Foreskin keratinocyte (primary cell): ENCODE measurements at places on chromosomes 5 and 9.

DNA sequence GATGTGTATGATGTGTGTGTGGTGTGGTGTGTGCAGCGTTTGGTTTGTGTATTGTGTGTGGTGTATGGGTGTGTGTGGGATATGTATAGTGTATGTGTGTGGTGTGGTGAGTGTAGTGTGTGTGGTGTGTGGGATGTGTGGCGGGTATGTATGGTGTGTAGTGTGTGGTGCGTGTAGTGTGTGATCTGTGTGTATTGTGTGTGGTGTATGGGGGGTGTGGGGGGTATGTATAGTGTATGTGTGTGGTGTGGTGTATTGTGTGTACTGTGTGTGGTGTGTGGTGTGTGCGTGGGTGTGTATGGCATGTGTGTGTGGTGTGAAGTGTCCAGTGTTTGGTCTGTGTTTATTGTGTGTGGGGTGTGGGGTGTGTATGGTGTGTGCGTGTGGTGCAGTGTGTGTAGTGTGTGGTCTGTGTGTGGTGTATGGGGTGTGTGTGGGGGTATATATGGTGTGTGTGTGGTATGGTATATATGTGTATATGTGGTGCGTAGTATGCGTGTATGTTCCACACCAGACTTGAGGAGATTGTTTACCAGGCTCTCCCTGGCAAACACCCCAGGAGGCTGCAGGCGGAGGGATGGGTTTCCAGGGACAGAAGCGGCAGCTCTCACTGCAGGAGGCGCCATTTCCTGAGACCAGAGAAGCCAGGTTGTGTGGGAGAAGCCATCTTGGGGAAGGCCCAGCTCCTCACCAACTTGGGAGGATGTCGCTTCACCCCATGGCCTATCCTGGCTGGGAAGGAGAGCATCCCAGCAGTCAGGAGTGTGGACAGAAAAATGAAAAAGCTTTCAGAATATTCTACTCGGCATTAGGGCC, 138.1 kb downstream of the NXNL2 start:
- no peak for DNase-seq

GRCh38 chr5:178382754-178383164, 150.2 kb upstream of the PHYKPL start:
- no peak for DNase-seq

- peak; percentile 41 for DNase-seq
Observed at GRCh38 chr9:98989036-98990000, 45.6 kb downstream of the COL15A1 start.

GRCh38 chr5:1388383-1388967, 43.6 kb upstream of the CLPTM1L start:
- DNase-seq: no peak

GRCh38 chr9:107784235-107784958, 294.8 kb upstream of the KLF4 start:
- DNase-seq: peak; percentile 13

DNA sequence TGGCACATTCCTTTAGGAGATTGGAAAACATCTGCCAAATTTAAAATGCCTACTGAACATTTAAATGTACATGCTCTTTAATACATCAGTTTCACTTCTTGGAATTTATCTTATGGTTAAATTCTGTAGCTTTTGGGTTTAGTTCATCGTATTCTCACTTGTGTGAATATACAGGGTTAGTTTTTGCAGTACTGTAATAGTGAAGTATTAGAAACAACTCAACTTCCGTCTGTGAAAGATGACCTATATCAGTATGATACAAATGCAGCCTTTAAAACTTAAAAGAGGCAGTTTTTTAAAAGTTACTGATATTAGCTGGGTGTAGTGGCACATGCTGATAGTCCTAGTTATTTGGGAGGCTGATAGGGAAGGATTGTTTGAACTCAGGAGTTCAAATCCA, 57.2 kb downstream of the CDC42SE2 start:
- no peak for DNase-seq

DNA sequence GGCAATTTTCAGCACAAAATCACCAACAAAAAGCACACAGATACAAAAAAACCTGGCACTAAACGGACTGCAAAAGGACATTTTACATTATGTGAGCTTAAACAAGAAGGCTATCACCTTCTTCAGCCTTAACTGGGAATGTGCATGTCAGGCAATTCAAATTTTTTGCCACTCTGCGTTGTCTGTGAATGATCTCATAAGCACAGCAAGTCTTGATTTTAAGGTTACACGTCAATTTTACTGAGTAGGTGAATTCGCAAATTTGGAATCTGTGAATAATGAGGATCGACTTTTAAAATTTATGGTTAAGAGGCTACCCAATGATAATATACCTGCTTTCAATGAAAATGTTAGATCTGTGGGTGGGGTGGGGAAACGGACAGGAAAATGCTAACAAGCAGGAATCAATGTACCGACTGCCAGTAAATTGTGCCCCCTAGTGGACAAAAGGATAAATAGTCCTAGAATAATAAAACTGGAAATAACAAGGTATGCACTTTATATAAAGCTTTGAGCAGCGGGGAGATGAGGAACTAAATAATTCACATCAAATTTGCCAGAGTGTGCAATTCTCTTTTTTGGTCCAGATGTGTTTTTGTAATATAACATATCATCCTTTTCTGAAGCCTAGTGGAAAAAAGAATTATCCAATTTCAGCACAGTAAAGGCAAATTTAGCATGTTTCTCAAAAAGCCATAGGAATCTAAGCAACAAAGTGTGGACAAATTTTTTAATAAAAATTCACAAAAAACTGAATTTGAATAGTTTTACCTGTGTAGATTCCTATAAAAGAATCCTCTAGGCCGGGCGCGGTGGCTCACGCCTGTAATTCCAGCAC, 20.5 kb downstream of the EQTN start:
- peak; percentile 49 for DNase-seq

GRCh38 chr9:77125665-77126064, 51.7 kb upstream of the VPS13A start:
- DNase-seq: no peak

DNA sequence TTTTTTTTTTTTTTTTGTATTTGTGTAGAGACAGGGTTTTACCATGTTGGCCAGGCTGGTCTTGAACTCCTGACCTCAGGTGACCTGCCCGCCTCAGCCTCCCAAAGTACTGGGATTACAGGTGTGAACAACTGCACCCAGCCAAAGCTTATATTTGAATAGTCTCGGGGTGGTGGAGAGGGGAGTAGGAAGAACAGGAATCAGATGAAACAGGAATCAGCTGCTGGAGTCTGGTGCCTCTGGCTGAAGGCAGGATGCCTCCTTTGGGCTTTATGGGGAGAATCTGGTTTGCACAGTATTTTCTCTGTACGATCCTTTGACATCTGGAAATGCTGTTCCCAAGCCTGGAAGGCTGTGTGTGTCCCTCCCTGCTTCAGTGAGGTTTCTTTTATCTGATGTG, 10.9 kb downstream of the C5orf52 start:
- no peak for DNase-seq

- no peak for DNase-seq
Observed at GRCh38 chr9:113853333-113853732, 22.8 kb upstream of the ZNF618 start.
